Chondrocyte (in vitro differentiated cells): ENCODE measurements at places on chromosomes 12 and 14. TPM values are rescaled to one million over a fixed set of nuclear protein-coding genes. Genes with fewer than 3 reads are reported as not detected.

The RFLNA gene
- 1.0 to 4.7 TPM (median 1.3 TPM) in 3 replicates for total RNA-seq

DNA sequence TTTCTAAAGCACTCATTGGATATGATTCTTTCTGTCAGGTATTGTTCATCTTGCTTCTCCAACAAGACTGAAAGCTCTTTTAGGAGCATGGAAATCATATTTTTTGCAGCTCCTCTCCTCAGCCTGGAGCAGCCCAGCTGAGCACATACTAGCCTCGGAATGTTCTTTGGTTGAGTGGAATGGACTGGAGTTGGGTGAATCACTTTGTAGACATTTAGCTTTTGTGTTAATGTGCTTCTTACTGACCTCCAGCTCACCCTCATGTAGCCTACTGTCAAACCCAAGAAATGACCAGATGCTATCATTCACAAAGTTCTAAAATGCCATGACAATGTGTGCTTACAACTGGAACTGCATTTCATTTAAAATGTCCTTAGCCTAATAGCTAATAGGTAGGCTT, 161.1 kb downstream of the NUAK1 start:
- H3K36me3 ChIP-seq = no peaks in the 10 kb centered on the region
- no peak for DNase-seq
- H3K27ac ChIP-seq = peak overlapping the region; percentile 45
- peaks cover 20% of the 10 kb centered on the region for H3K4me1 ChIP-seq
- no peaks in the 10 kb centered on the region for H3K27me3 ChIP-seq

- H3K4me3 ChIP-seq = no peak overlapping the region
- no peaks in the 10 kb centered on the region for H3K27me3 ChIP-seq
- no peak overlapping the region for H3K27ac ChIP-seq
- DNase-seq = no peak
- H3K4me1 ChIP-seq = peaks cover 23% of the 10 kb centered on the region
Measured at GRCh38 chr14:29803045-29803444, 124.6 kb downstream of the PRKD1 start.

- no peak for DNase-seq
- H3K4me1 ChIP-seq = no peaks in the 10 kb centered on the region
- peaks cover 1% of the 10 kb centered on the region for H3K27me3 ChIP-seq
- no peak overlapping the region for H3K27ac ChIP-seq
- no peak overlapping the region for H3K4me3 ChIP-seq
Measured at GRCh38 chr12:72647139-72647538, 375.0 kb downstream of the TRHDE start.

The GDF3 gene
- total RNA-seq = not detected in 3 replicates

GRCh38 chr14:57933349-57933748, 67.5 kb upstream of the SLC35F4 start:
- DNase-seq = no peak
- H3K4me1 ChIP-seq = no peaks in the 10 kb centered on the region

DNA sequence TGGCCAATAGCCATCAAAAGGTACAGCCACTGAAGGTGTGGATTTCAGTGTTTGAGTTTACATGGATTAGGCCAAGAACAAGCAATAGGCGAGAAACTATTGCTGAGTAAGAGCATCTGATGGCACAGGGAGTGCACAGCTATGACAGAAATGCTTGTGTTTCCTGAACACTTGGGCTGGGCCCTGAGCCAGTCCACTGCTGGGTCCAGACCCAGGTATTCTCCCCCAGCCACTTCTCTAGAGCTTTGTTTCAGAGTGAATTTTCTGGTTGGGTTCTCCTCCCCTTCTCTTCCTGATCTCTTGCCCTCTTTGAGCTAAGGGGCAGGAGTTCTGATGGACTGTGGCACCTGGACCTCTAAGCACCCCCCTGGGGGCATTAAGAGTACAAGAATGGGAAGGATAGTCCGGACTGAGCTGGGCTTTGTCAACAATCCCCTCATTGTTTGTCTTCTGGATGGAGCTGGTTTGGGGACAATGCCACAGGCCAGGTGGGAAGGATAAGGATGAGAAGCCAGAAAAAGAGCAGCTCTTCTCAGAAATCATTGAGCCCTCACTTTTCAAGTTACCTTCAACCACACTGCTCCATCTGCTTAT, 8.3 kb downstream of the HOXC5 start:
- no peak overlapping the region for H3K4me3 ChIP-seq
- no peaks in the 10 kb centered on the region for H3K4me1 ChIP-seq
- no peaks in the 10 kb centered on the region for H3K36me3 ChIP-seq
- H3K27ac ChIP-seq = no peak overlapping the region
- peaks cover 86% of the 10 kb centered on the region for H3K27me3 ChIP-seq
- DNase-seq = no peak

- H3K27me3 ChIP-seq = peaks cover 38% of the 10 kb centered on the region
- DNase-seq = no peak
- no peak overlapping the region for H3K27ac ChIP-seq
- no peaks in the 10 kb centered on the region for H3K36me3 ChIP-seq
Measured at GRCh38 chr12:53869500-53869899, 69.1 kb upstream of the HOXC13 start.

DNA sequence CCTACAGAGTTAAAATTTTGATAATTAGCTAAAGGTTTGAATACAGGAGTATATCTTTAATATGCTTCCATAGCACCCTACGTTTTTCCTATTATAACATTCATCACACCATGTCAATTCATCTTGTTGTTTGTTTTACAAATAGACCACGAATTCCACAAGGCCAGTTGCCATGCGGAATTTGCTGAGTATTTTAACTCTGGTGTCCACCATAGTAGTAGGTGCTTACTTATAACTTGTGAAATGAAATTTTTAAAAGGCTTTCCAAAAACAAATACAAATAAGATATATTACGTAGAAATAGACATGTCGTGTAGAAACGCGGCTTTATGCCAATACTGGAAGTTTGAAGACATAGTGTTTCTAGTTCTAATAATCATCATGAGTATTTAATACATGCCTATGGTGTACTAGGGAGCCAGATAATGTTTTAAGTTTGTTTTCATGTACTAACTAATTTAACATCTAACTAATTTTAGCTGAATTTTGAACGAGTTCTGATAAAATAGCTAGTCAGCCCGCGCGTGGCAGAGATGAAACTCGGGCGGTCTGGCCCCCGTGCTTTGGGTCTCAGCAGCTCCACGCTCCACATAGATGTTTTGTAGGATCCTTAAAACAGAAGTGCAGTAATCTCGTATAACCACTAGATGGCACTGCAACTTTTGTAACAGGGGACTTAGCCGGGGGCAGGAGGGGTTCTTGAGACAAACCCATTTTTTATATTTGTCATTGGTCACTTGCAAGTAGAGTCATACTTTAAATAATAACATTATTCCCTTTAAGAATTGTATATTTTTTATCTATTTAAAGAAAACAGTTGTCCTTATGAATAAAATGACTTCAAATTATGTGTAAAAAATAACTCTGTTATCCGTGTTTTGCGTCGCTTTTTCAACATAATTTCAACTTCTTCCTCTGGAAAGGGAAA, 10.2 kb downstream of the CD69 start:
- H3K4me1 ChIP-seq = peaks cover 3% of the 10 kb centered on the region
- H3K4me3 ChIP-seq = peak overlapping the region; percentile 24
- H3K27me3 ChIP-seq = peaks cover 8% of the 10 kb centered on the region
- H3K36me3 ChIP-seq = no peaks in the 10 kb centered on the region
- H3K27ac ChIP-seq = no peak overlapping the region
- no peak for DNase-seq

DNA sequence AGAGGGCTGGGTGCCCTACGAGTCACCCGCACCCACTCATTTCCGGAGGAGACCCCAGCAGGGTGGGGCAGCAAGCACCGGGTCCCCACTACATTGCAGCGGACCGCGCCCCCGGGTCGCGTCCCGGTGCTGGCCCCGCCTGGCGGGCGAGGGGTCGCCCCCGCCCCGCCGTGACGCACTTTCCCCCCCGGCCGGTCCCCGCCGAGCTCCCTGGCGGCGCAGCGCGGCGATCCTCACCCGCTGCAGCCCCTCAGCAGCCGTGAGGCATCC, 106.1 kb downstream of the PRICKLE1 start:
- peak; percentile 74 for DNase-seq
- peak overlapping the region; percentile 92 for H3K27ac ChIP-seq
- H3K4me1 ChIP-seq = peaks cover 33% of the 10 kb centered on the region
- peaks cover 2% of the 10 kb centered on the region for H3K36me3 ChIP-seq
- no peaks in the 10 kb centered on the region for H3K27me3 ChIP-seq

The KRT5 gene
- not detected in 3 replicates for total RNA-seq
